ENCODE measurements at places on chromosomes 3 and 15.

DNA sequence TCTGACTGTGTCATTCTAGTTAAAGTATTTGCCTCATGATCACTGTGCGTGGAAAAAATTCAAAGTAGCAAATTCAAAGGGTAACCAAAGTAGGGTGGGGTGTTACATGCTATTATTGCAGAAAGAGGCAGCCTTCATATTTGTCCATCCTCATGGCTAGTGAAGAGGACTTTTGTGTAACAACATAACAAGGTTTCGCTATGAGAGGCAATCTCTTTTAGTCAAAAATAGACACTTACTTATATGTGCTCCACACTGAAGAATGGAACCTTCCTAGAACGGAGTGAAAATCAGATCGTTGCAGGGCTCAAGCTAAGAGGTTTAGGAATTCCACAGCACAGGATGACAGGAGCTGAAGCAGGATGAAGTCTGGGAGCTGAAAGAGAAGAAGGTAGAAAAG lies 345.1 kb upstream of the CBLB start:
- no peak for DNase-seq

DNA sequence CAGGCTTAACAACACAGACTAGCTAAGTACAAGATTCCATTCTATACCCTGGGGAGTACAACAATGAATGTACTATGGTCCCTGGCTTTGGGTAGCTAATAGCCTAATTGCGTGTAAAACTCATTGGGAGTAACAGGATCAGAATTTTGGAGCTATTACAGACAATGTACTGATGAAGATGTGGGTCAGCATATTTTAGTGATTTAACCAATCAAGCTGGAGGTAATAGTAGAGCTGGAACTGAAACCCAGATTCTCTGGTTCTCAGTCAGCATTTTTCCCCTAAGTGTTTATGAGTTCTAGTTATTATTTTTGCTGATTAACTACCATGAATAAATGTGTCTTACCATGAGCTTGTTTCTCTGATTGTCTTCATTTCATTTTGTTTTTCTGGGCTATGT lies 578.7 kb downstream of the NLGN1 start:
- DNase-seq: no peak

DNA sequence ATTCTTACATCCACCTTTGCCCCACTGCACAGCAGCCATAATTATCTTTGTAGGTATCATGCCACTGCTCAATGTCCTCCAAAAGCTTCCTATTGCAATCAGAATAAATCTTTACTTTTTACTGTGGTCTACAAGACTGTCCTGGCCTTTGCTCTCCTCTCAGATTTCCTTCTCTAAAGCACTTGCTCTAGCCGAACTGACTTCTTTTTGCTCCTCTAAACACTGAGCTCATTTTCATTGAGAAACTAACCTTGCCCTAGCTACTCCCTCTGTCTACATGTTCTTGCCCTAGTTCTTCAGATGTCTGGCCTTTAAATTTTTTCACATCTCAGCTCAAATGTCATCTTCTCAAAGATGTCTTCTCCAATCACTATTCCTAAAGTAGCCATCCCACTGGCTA lies 342.8 kb downstream of the TBC1D5 start:
- DNase-seq: no peak

DNA sequence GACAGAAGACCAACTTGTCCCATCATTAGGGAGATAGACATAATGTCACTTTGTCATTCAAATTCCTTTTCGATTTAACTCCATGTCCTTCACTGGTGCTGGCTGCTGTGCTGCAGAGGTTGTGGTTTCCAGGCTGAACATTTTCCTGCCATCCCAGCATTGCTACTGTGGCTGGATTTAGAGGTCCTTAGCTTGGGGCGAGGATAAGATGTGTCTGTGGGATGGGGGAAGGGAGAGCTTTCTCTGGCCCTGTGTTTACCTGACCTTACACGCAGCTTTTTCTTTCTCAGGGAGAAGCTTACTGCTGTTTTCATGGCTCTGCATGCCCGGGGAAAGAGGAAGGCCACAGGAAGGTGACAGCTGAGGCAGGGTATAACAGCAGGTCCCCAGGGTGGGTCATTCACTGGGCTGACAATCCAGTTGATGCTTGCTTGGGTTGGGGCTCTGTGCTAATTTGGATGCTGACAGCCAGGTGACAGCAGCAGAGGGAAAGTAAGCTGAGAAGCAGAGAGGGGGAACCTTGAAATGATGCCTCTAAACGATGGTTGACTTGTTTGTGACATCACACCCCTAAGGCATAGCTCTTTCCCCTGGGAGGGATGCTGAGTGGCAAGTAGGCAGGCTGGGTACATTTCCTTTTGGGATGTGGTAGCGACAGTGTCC lies 326.9 kb upstream of the CTNNB1 start:
- DNase-seq: no peak

- DNase-seq: no peak
Observed at GRCh38 chr15:82317091-82317489, 32.2 kb downstream of the GOLGA6L10 start.

Measured in amniotic epithelial cell (primary cell).